Thoracic aorta (tissue), 2 donors: ENCODE measurements at places on chromosomes 12 and 14. TPM values are rescaled to one million over a fixed set of nuclear protein-coding genes. Genes with fewer than 3 reads are reported as not detected.

The ZNF705A gene
- total RNA-seq, result not detected

DNA sequence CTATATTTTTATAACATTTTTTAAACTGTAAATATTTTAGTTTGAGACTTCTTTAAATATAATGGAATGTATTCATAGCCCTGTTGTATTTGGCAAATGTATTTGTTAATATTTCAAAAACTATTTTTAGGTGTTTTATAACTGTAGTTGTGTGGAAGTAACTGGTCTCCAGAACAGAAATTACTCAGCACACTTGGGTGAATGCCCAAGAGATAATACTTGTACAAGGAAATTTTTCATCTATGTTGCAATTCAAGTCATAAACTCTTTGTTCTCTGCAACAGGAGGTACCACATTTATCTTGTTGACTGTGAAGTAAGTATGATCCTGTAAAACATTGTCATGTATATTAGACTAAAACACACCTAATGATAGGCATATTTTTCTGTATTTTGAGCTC is 72.8 kb downstream of the SLCO1B3 start:
- H3K4me1 ChIP-seq, result peaks cover 7% of the 10 kb centered on the region
- H3K27ac ChIP-seq, result no peak overlapping the region

- no peak for DNase-seq
- no peaks in the 10 kb centered on the region for H3K27me3 ChIP-seq
- H3K27ac ChIP-seq, result no peak within 1 kb of the TSS
- no peaks in the 10 kb centered on the region for H3K4me1 ChIP-seq
- H3K4me3 ChIP-seq, result peak within 1 kb of the TSS; percentile 35
Observed at GRCh38 chr12:91111366-91112325, at the start of gene LUM. TSS of gene LUM (minus strand) at chr12:91111494. CDS start at chr12:91108979, 2,515 bp downstream.

GRCh38 chr12:58877243-58877743 is 43.0 kb downstream of the LRIG3 start:
- H3K36me3 ChIP-seq, result peaks cover 59% of the 10 kb centered on the region
- H3K27me3 ChIP-seq, result no peaks in the 10 kb centered on the region
- no peak overlapping the region for H3K4me3 ChIP-seq

DNA sequence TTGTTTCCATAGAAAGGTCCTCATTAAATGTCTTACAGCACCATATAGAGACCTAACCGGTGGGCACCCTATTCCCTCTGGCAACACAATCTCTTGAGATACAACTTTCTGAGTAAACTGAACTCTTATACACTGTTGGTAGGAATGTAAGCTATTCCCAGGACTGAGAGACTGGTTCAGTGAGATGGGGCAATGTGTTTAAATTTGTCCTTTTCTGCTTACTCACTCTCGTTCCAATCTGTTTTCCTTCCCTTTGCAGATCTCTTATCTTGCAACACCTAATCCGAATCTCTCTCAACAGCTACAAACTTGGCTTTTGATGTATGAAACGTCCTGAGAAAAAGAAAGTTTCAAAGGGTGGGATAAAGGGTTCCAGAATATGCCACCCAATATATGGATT is 26.1 kb upstream of the ETV6 start:
- no peaks in the 10 kb centered on the region for H3K36me3 ChIP-seq
- DNase-seq, result no peak
- no peak overlapping the region for H3K27ac ChIP-seq
- no peak overlapping the region for H3K4me3 ChIP-seq

GRCh38 chr12:18828483-18828882 is 90.6 kb downstream of the CAPZA3 start:
- H3K27me3 ChIP-seq, result no peaks in the 10 kb centered on the region
- DNase-seq, result no peak
- H3K4me3 ChIP-seq, result no peak overlapping the region
- H3K27ac ChIP-seq, result no peak overlapping the region
- no peaks in the 10 kb centered on the region for H3K4me1 ChIP-seq

The KRT78 gene
- total RNA-seq, result not detected

- no peaks in the 10 kb centered on the region for H3K27me3 ChIP-seq
- H3K4me1 ChIP-seq, result peaks cover 11% of the 10 kb centered on the region
Observed at GRCh38 chr12:104212516-104212915, 3.1 kb upstream of the TXNRD1 start.

DNA sequence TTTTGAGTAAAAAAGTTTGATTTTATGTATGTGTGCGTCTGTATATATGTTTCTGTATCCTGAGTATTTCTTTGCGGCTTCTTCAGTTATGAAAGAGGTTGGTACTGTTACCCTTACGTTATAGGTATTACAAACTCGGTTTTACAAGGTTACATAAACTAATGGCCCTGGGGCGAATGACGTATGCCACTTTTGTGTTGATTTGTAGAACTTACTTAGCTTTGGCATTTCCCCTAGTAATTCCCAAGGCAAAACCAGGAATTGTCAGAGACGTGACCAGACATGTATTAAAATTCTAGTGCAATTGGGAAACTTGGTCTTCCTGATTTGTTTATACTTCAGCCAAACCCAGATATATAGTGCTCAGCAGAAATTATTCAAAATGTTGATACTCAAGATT is 93.3 kb downstream of the DUSP16 start:
- H3K27me3 ChIP-seq, result no peaks in the 10 kb centered on the region
- H3K36me3 ChIP-seq, result peaks cover 6% of the 10 kb centered on the region
- DNase-seq, result no peak

The CSRNP2 gene
- total RNA-seq, result 43.4 TPM

The COQ5 gene
- 16.5 TPM for total RNA-seq

The NDUFA12 gene
- 63.5 TPM for total RNA-seq

The GLIPR1L2 gene
- total RNA-seq, result 0.41 TPM

- no peaks in the 10 kb centered on the region for H3K27me3 ChIP-seq
- H3K36me3 ChIP-seq, result no peaks in the 10 kb centered on the region
- H3K4me1 ChIP-seq, result peaks cover 72% of the 10 kb centered on the region
- peak overlapping the region; percentile 78 for H3K4me3 ChIP-seq
- peak overlapping the region; percentile 98 for H3K27ac ChIP-seq
Observed at GRCh38 chr14:77026930-77027537, 1.5 kb downstream of the IRF2BPL start.

The JPH4 gene
- total RNA-seq, result 1.3 TPM

The TBC1D30 gene
- 7.6 TPM for total RNA-seq

- peaks cover 7% of the 10 kb centered on the region for H3K4me1 ChIP-seq
- H3K27me3 ChIP-seq, result no peaks in the 10 kb centered on the region
- H3K36me3 ChIP-seq, result no peaks in the 10 kb centered on the region
- H3K4me3 ChIP-seq, result no peak overlapping the region
- DNase-seq, result no peak
Observed at GRCh38 chr12:121468499-121468801, 68.5 kb downstream of the RNF34 start.

The WNT1 gene
- total RNA-seq, result not detected

The KSR2 gene
- total RNA-seq, result 0.07 TPM

- no peak overlapping the region for H3K27ac ChIP-seq
- H3K4me1 ChIP-seq, result peaks cover 64% of the 10 kb centered on the region
- H3K27me3 ChIP-seq, result no peaks in the 10 kb centered on the region
- no peaks in the 10 kb centered on the region for H3K36me3 ChIP-seq
- DNase-seq, result no peak
Observed at GRCh38 chr14:81534510-81535074, 939 bp upstream of the SEL1L start.

GRCh38 chr12:4056910-4057845 is 184.0 kb upstream of the PARP11 start:
- no peak overlapping the region for H3K27ac ChIP-seq
- no peak for DNase-seq
- H3K36me3 ChIP-seq, result no peaks in the 10 kb centered on the region
- H3K27me3 ChIP-seq, result no peaks in the 10 kb centered on the region

- no peak for DNase-seq
- peaks cover 7% of the 10 kb centered on the region for H3K4me1 ChIP-seq
- no peak overlapping the region for H3K27ac ChIP-seq
- no peak overlapping the region for H3K4me3 ChIP-seq
- no peaks in the 10 kb centered on the region for H3K36me3 ChIP-seq
Observed at GRCh38 chr12:48965298-48965838, 6.2 kb downstream of the WNT10B start.

GRCh38 chr12:3771853-3772252 is 18.9 kb upstream of the CRACR2A start:
- no peak for DNase-seq
- H3K27ac ChIP-seq, result no peak overlapping the region
- no peaks in the 10 kb centered on the region for H3K27me3 ChIP-seq
- no peaks in the 10 kb centered on the region for H3K36me3 ChIP-seq
- H3K4me1 ChIP-seq, result no peaks in the 10 kb centered on the region

GRCh38 chr14:30443368-30444007 is 115.5 kb upstream of the G2E3 start:
- H3K27me3 ChIP-seq, result no peaks in the 10 kb centered on the region
- H3K4me1 ChIP-seq, result no peaks in the 10 kb centered on the region
- H3K36me3 ChIP-seq, result no peaks in the 10 kb centered on the region
- no peak overlapping the region for H3K4me3 ChIP-seq

GRCh38 chr12:57832966-57833365 is 13.6 kb downstream of the CTDSP2 start:
- peak overlapping the region; percentile 38 for H3K4me3 ChIP-seq
- DNase-seq, result no peak
- H3K27ac ChIP-seq, result peak overlapping the region; percentile 51
- H3K36me3 ChIP-seq, result peaks cover 15% of the 10 kb centered on the region

The SIX6 gene
- not detected for total RNA-seq

DNA sequence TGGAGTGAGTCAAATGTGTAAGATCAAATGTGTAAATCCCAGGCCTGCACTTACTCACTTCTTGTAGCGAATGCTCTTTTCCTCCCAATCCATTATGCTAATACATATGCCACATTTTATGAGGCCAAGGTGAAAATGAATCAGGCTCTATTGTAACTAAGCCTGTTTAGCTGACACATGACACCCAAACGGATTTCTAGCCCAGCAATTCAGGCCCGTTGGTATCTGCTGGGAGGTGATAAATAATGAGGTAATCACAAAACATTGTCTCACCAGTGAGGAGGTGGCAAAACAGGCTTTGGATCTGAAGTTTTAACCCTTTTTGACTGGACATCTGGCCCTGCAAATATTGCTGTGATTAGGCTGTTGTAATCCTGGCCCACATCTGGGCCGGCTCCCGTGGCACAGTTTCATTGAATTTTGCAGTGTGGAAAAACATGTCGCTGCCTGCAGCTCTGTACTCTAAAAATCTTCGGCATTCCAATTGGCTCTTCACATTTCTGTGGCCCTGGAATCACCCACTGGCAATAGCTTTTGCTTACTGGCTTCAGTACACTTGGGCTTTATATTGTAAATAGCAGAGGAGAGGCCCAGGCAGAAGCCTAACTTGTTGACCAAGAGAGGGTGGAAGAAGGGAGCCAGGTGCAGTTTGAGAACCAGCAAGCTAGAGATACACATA is 106.1 kb downstream of the PAX9 start:
- DNase-seq, result no peak
- no peaks in the 10 kb centered on the region for H3K27me3 ChIP-seq
- H3K4me1 ChIP-seq, result no peaks in the 10 kb centered on the region
- H3K36me3 ChIP-seq, result no peaks in the 10 kb centered on the region
- no peak overlapping the region for H3K27ac ChIP-seq

- no peak for DNase-seq
- H3K27me3 ChIP-seq, result no peaks in the 10 kb centered on the region
- no peaks in the 10 kb centered on the region for H3K4me1 ChIP-seq
- H3K36me3 ChIP-seq, result no peaks in the 10 kb centered on the region
- no peak overlapping the region for H3K4me3 ChIP-seq
Observed at GRCh38 chr14:48096897-48097296, 421.5 kb upstream of the MDGA2 start.

The FOXA1 gene
- not detected for total RNA-seq

GRCh38 chr12:18837505-18837904 is 99.6 kb downstream of the CAPZA3 start:
- H3K36me3 ChIP-seq, result no peaks in the 10 kb centered on the region
- H3K27ac ChIP-seq, result no peak overlapping the region
- H3K27me3 ChIP-seq, result no peaks in the 10 kb centered on the region

GRCh38 chr14:74508844-74509428 is 15.4 kb downstream of the ISCA2 start:
- H3K36me3 ChIP-seq, result peaks cover 67% of the 10 kb centered on the region
- DNase-seq, result no peak
- peaks cover 38% of the 10 kb centered on the region for H3K4me1 ChIP-seq
- no peaks in the 10 kb centered on the region for H3K27me3 ChIP-seq
- no peak overlapping the region for H3K27ac ChIP-seq

DNA sequence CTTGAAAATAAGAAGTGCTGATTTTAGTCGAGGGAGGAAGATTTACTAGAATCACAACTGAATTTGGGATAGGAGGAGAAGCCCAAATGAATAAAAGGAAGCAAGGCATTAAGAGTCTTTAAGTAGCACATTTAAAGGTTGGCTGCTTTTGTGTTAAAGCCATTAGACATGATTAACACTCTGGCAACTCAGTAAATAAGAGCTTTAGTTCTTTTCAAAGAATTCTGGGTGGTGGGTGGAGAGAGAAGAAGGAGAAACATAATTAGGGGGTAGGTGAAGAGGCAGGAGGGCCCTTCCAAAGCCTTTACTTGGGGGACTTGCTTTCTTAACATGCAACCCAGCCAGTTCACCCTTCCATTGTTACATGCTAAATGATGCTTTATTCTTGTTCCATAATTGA is 284.6 kb upstream of the SEL1L start:
- no peaks in the 10 kb centered on the region for H3K36me3 ChIP-seq
- no peaks in the 10 kb centered on the region for H3K4me1 ChIP-seq
- no peak for DNase-seq
- no peak overlapping the region for H3K4me3 ChIP-seq
- no peaks in the 10 kb centered on the region for H3K27me3 ChIP-seq
- no peak overlapping the region for H3K27ac ChIP-seq

DNA sequence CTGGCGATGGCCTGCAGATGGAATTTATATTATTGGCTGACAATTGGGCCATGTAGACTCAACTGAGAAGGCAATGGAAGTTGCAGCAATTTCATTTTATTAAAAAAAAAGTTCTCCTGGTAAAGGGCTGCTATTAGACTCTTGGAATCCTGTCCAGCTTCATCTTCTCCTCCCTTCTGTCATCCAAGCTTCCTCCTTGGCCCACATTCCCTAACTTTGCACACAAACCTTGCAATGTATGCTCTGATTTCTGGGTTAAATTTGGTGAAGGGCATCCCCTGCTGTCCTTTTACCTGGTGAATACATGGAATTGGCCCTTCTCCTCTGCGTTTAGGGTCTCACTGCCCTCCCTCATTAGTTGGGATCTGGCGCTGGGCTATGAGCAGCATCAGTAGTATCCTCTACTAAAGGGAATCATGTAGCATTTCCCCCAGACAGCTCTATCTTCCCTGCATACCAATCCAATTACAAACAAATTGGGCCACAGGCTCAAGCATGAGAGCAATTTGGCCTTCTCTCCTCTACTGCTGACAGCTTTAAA is 336.9 kb downstream of the BMP4 start:
- H3K4me1 ChIP-seq, result no peaks in the 10 kb centered on the region
- H3K27me3 ChIP-seq, result no peaks in the 10 kb centered on the region
- H3K27ac ChIP-seq, result no peak overlapping the region
- H3K36me3 ChIP-seq, result no peaks in the 10 kb centered on the region

- DNase-seq, result no peak
- H3K27ac ChIP-seq, result no peak overlapping the region
- H3K27me3 ChIP-seq, result no peaks in the 10 kb centered on the region
- H3K4me1 ChIP-seq, result no peaks in the 10 kb centered on the region
Observed at GRCh38 chr12:92384571-92384970, 238.9 kb upstream of the BTG1 start.
